C1 segment of cervical spinal cord (tissue), 14 donors: ENCODE measurements at places on chromosomes 12 and 14.

- no peak for DNase-seq
These were observed 9.2 kb upstream of the PYROXD1 start for GRCh38 chr12:21428241-21428640.

GRCh38 chr14:95535226-95536021 lies 574 bp downstream of the GLRX5 start:
- no peak for DNase-seq

GRCh38 chr14:53217316-53217994 lies 64.3 kb upstream of the DDHD1 start:
- DNase-seq = peak; percentile 10

DNA sequence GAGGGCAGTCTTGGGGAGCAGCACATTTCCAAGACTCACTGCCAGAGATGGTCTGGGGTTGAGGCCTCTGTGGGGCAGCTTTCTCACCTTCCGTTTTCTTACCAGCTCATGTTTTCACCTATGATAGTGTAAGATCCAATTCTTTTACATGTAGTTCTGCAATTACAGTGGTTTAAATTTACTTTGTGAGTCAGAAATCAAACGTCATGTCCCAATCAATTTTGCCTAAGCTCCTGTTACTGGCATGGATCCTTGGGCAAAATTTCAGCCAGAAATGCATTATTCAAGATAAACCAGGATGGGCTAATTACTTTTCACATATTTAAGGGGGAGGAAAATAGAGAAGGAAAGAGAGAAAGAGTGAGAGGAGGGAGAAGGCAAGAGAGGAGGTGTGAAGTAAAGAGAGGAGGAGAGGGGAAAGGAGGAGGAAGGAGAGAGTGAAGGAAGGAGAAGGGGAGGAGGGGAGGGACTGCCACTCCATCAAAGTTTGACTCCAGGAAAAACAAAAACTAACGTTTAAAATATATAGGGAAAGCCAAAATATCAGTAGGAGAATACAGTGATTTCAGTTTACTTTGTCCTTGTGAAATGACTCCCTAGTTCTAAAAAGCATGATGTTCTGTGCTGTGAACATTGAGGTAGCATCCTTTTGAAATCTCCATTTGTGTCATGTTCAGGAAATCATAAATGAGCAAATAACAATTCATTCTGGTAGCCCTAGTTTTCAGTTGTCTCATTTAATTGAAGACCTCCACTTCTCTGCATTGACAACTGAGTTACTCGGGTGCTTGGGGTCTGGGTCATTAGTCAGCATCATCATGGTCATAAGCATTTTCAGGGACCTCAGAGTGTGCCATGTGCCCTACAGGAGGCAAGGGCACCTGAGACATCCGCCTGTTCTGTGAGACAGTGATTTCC lies 3.0 kb downstream of the BMAL2 start:
- DNase-seq = no peak

DNA sequence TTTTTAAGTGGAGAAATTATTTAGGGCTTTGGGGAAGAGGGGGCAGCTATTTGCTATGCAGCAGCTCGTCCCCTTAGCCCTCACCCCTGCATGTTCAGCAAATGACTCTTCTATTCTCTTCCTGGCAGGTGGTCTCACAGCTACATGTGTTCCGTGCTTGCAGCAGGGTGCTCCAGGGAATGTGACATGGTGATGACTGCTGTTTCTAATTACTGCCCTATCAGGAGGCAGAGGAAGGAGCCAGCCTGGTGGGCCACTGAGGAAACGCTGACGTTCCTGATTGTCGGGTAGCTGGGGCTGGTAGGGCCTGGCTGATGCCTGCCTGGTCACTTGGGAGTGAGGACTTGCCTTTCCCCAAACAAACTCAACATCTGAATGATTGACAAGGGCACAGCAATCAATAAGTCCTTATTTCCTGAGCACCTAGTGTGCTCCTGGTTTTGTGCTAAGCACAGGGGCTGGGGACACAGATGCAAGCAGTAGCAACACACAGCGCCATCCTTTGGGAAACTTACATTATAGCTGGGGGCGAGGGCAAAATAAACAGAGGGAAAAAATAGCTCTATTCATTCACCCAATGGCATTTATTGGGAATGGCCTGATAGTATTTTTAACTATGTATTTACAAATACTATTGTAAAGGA lies 377.8 kb downstream of the FUT8 start:
- DNase-seq = no peak

DNA sequence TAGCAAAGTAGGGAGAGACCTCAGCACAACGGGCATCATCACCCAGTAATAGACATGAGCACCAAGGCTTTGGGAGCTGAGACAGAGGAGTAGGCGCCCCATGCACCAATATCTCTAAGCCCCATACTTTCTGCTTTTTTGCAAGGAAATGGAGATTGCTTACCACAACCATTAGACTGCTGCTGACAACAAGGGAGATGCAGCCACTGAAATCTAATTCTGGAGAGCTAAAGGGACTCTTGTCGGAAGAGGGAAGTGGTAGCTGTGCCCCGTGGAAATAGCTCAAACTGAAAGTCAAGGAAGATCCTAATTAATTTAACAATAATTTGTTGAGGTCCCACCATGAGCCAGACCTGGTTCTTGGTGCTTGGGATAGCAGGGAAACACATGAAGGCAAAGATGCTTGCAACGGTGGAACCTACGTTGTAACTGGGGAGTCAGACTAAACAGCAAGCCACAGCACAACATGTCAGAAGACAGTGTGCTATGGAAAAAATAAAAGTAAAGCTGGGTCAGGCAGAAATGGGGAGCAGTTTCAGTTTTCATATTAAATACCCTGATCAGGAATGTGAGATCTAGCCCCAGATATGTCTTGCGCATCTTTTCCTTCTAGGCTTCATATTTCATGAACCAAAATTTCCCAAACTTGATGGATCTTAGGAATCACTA lies 1131.0 kb downstream of the BCL11B start:
- DNase-seq = no peak

- DNase-seq = no peak
These were observed 160.8 kb upstream of the GZMB start for GRCh38 chr14:24794644-24795305.

GRCh38 chr14:73428353-73428824 lies 30.0 kb downstream of the NUMB start:
- DNase-seq = no peak

- no peak for DNase-seq
These were observed 611.2 kb downstream of the RPS29 start for GRCh38 chr14:48974994-48975393.

- no peak for DNase-seq
These were observed 1089.8 kb downstream of the FLRT2 start for GRCh38 chr14:86619726-86620125.

GRCh38 chr12:101200145-101200544 lies 9.9 kb downstream of the SLC5A8 start:
- no peak for DNase-seq
